ENCODE measurements at places on chromosomes 5 and 9.

GRCh38 chr5:1448511-1449011 lies 3.3 kb upstream of the SLC6A3 start:
- peak; percentile 12 for DNase-seq

- no peak for DNase-seq
These were observed 5.9 kb upstream of the RHOBTB3 start for GRCh38 chr5:95725071-95725820.

- DNase-seq = no peak
These were observed 14.1 kb downstream of the TDRD7 start for GRCh38 chr9:97425973-97426336.

GRCh38 chr5:106408141-106408540 lies 1262.6 kb downstream of the EFNA5 start:
- DNase-seq = no peak

GRCh38 chr9:129597355-129598088 lies 23.4 kb downstream of the C9orf50 start:
- peak; percentile 48 for DNase-seq

DNA sequence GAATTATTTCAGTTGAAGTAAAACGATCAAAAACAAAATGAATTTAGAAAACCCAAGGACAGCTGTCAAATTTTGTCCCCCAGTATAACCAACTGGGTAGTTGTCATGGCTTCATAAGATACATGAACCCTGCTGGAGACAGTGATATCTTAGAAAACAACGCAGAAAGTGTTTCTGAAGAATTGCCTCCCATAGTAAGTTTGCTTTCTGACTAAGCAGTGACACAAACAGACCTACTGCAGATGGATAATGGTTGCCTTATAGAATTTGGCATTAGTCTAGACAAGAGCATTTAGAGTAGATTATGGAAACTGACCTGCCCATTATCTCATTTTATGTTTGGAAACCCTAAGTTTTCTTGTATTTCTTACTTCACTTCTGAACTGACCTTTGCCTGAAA lies 187.7 kb upstream of the KCNN2 start:
- DNase-seq = no peak

- DNase-seq = no peak
These were observed 628.2 kb upstream of the KLF4 start for GRCh38 chr9:108117795-108118194.

DNA sequence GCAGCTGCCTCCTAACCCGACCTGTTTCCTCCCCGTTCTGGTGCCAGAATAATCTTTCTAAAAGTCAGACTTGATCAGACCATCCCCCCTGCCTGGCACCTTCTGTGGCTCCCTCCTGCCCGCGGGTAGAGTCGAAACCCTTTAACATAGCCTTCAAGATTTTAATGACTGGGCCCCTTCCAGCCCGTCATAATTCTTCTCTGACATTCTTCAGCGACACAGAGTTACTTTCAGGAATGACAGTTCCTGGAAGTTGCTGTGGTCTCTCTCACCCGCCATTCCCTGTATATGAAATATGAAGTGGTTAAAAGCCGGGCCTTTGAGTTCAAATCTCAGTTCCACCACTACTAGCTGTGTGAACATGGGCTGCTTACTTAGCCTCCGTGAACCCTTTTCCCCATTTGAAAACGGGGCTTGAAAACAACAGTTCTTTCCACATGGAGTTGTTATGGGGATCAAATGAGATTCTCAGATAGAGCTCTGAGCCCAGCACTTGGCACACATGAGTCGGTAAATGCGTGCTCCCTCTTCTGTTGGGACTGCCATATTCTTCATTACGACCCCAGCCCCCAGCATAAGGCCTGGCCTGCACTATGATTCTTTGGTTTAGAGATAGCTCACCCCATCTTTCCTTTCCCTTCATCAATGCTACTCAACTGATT lies 737 bp downstream of the NANS start:
- DNase-seq = no peak

DNA sequence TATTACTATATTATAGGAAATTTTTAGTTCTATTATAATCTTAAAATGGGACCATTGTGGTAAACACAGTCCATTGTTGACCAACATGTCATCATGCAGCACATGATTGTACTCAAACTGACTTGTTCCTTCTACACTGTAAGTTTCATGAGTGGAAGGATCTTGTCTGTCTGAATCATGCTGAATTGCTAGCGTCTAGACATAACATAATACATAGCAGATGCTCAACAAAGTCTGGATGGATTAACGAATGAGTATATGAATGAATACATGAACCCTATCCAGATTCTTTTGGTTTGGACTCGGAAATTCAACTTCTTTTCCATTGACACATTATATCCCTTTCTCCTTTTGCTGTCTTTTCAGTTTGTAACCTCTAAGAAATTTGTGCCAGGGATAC lies 429.2 kb upstream of the SGCD start:
- no peak for DNase-seq

DNA sequence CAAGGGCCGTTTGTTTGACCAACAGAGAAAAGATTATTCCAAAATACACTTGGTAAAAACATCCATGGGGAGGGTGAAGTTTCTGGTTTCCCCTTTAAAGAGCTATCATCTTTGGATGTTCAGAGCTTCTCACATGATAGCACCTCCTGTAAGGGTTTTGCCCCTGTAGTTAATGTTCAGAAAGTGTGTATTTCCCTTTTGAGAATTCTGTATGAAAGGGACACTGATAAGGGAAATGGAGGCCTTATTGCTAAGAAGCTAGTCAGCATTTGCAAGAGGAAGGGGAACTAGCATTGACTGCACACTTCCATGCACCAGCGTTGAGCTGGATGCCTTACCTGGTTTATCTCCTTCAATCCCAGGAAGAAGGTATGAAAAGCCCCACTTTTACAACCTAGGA lies 31.5 kb upstream of the C5orf58 start:
- DNase-seq = no peak

DNA sequence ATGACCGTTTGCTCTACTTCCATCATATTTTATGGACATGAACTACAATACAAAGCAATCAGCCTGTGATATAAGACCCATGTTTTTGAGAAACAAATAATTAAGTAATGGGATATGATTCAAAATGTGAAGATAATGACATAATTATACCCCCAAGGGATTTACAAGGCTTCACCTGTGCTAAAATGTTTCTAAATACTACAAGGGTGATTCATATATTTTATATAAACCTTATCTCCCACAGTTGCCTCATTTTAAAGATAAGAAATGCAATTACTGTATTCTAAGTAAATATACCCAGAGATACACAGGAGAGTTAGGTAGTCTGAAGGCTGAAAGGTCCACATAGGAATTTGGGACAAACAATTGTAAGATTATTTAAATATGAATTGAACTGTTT lies 662.0 kb upstream of the CHD1 start:
- DNase-seq = no peak

GRCh38 chr9:136504512-136505348 lies 21.9 kb upstream of the SEC16A start:
- no peak for DNase-seq

DNA sequence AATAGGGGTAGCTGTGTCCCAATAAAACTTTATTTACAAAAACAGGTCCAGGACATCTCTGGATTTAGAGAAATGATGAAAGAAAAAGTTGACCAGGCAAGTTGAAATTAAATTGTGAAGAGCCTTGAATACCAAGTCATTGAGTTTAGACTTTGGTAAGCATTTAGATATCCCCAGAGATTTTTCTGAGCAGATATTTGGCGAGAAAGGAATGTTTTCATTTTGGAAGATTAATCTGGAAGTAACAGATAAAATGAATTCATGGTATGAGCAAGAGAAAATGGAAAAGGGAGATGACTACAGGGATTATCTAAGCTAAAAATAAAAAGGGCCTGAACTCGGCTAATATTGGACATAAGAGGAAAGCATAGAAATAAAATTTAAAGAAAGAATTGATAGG lies 157.6 kb downstream of the ACTL7B start:
- no peak for DNase-seq

GRCh38 chr5:163504079-163504931 lies 1.1 kb upstream of the MAT2B start:
- DNase-seq = peak; percentile 47

DNA sequence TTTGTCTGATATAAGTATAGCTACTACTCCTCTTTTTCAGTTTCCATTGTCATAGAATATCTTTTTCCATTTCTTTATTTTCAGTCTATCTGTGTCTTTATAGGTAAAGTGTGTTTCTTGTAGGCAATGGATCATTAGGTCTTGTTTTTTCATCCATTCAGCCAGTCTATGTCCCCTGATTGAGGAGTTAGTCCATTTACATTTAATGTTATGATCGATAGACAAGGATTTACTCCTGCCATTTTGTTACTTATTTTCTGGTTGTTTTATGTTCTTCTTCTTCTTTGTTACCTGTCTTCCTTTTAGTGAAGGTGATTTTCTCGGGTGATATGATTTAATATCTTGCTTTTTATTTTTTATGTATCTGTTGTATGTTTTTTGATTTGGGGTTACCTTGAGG lies 169.0 kb downstream of the BARX1 start:
- DNase-seq = no peak

- DNase-seq = no peak
These were observed 18.0 kb upstream of the JADE2 start for GRCh38 chr5:134507452-134507851.

DNA sequence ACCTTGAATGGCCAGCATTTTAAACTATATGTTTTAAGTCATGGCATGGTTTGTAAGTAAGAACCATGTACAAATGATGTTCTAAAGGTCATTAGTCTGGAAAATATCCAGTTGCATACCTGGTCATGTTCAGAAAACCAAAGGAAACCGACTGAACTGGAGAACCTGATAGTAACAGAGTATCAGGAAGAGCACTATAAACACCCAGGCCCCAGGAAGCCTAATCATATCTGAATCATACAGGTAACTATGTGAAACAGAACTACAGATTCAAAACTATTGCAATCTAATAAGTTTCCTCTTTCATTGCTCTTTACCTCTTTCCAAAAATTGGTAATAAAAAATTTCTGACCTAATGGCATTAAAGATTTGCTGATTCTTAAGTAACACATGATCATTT lies 500.3 kb downstream of the ARHGEF28 start:
- DNase-seq = no peak

- DNase-seq = no peak
These were observed 6.0 kb downstream of the TMEM171 start for GRCh38 chr5:73126381-73126780.

- peak; percentile 89 for DNase-seq
These were observed 20.6 kb downstream of the TPPP start for GRCh38 chr5:672329-673160.

DNA sequence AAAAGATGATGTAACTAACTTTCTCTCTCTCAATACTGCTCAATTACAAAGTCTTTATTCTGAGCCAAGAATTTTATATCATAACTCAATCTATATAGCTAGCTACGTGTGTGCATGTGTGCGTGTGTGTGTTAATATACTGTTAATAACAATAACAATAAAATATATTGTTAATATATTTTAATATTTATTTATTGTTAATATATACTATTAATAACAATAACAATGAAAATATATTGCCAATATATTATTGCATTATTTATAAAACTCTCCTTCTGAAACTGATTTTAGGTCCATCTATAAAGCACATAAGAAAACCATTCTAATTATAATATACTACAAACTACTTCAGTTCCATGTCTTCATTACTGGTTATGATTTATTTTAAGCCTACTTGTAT lies 60.6 kb downstream of the RASEF start:
- no peak for DNase-seq

DNA sequence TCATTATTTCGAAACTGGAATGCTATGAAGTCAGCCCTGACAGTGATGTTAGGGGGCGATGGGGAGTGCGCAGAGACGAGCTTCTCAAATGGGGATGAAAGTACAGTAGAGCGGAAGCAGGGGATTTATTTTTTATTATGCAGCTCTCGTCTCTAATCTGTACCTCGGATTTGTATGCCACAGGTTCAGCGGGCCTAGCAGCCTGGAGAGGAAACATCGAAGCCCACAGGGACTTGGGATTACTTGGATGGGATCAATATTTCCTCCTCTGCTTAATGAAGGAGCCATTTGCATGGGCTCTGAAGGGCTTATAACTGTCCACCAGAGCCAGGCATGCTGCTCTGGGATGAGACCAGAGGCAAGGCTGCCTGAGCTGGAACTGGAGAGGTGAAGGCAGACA lies 133.5 kb upstream of the RAPGEF1 start:
- no peak for DNase-seq

- no peak for DNase-seq
These were observed 784.6 kb upstream of the NUDT12 start for GRCh38 chr5:104347119-104347708.

GRCh38 chr5:141945511-141946051 lies 12.4 kb downstream of the PCDH12 start:
- DNase-seq = no peak

GRCh38 chr5:35282810-35283209 lies 52.5 kb upstream of the PRLR start:
- DNase-seq = no peak

DNA sequence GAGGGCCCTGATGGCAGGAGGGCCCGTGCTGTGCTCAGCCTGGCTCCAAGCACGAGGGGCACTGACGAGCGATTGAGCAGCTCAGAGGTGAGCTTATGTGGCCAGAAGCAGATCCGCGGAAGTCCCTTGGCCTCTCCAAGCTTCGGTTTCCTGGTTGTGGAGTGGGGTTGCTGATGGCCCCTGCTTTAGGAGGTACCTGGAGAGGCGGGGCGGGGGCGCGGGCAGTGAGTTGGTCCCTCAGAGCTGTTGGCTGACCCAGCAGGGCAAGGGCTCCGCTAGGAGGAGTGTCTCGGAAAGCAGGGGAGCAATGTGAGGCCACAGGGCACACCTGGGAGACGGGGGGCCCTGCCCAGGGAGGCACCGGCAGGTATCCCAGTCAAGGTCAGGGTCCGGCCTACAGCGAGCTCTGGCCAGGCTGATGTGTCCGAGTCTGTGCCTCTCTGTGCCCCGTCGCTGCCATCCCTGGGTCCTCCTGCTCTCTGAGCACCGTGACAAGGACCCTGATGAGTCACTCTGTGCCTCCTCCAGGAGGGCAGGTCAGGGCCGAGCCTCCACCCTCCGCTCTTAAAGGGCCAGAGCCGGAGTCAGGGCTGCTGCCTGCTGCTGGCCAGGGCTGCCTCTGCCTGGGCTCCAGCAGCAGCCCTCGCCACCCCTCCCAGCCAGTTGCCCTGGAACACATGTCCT lies 14.8 kb downstream of the NCS1 start:
- DNase-seq = no peak

All from CD4-positive, alpha-beta T cell treated with Interleukin-10 for 1 hour (primary cell).